ENCODE measurements at places on chromosomes 1 and 21.

DNA sequence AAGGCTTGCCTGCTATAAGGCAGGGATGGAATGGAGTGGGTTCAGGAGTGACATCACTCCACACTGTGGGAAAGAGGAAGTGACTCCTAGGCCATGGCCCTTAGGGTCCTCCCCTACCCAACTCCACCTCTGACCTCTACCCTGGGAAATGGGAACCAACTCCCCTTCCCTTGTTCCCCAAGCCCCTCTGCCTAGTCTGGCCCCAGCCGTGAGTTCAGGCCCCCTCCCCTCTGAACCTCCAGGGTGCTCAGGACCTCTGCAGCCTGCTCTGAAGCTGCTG is 3.8 kb upstream of the GUCA2A start:
- no peak for DNase-seq

- DNase-seq, result peak; percentile 89
Observed at GRCh38 chr1:223712194-223712849, at the start of gene CAPN2. Gene CAPN2, plus strand, starts transcription at chr1:223712539. Its CDS starts 102 bp downstream, at chr1:223712641.

- no peak for DNase-seq
Observed at GRCh38 chr1:119713039-119713748, 1.5 kb downstream of the PHGDH start.

- DNase-seq, result no peak
Observed at GRCh38 chr1:81006502-81006901, 794.2 kb upstream of the ADGRL2 start.

GRCh38 chr1:229625915-229626831 is at the start of the genes TAF5L and URB2:
Gene TAF5L, minus strand, starts transcription at chr1:229626122. Its CDS starts 11,640 bp downstream, at chr1:229614482.
Gene URB2, plus strand, starts transcription at chr1:229626247. Its CDS starts 1,387 bp downstream, at chr1:229627634.
- peak; percentile 91 for DNase-seq

Measured in myocyte (in vitro differentiated cells).